ENCODE measurements at places on chromosomes 7 and 10. TPM values are rescaled to one million over a fixed set of nuclear protein-coding genes. Genes with fewer than 3 reads are reported as not detected.

DNA sequence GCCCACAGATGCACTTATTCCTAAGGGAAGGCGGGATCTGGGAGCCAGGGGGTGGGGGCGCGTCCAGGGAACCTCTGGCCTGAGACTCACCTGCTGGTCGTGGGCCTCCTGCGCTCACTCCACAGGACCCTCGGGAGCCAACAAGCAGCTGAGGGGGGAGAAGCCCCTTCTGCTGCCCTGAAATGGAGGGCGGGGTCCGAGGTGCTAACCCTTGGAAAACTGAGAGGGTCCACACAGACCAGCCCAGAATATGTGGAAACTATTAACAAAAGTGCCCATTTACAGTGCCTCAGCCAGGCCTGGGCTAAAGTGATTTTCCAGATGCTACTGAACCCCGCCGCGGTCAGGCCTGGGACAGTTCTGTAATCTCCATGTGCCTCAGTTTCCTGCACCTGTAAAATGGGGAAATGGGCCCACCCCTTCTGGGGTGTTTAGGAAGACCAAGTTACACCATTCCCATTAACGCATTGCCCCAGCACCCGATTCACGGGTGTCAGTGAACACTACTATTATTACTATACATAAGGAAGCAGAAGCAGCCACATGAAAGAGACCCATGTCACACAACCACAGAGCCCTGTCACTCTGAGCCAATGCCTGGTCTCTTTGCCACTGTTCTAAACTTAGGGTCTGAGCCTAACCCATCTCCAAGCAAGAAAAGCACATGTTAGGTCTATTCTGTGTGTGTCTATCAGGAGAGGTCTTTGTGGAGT is 630 bp upstream of the VSTM4 start:
- no peak overlapping the region for H3K4me3 ChIP-seq
- peak; percentile 67 for DNase-seq
- H3K27me3 ChIP-seq, result peaks cover 50% of the 10 kb centered on the region
- peaks cover 4% of the 10 kb centered on the region for H3K4me1 ChIP-seq

GRCh38 chr7:128349466-128349825 is 5.7 kb upstream of the RBM28 start:
- H3K27me3 ChIP-seq, result peaks cover 56% of the 10 kb centered on the region
- H3K4me1 ChIP-seq, result peaks cover 2% of the 10 kb centered on the region
- no peak for DNase-seq

DNA sequence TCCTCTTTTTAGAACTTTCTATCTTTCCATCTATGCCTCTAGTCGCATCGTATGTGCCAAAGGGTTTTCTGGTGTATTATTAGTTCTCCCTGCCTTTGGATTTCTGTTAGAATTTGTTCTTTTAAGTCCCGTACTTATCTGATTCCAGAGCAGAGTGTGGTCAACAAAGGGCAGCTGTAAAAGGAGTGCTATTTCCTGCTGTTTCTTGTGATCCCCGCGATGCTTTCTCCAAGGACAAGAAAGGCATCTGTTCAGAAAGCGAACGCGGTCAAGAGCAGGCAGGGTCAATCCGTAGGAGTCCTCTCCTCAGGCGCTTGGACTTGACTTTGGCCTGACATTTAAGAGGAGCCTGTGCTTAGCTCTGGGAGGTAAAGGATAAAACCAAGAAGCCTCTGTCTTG is 1152.1 kb upstream of the AUTS2 start:
- H3K36me3 ChIP-seq, result no peaks in the 10 kb centered on the region
- no peaks in the 10 kb centered on the region for H3K4me1 ChIP-seq
- no peak for DNase-seq
- no peak overlapping the region for H3K4me3 ChIP-seq

DNA sequence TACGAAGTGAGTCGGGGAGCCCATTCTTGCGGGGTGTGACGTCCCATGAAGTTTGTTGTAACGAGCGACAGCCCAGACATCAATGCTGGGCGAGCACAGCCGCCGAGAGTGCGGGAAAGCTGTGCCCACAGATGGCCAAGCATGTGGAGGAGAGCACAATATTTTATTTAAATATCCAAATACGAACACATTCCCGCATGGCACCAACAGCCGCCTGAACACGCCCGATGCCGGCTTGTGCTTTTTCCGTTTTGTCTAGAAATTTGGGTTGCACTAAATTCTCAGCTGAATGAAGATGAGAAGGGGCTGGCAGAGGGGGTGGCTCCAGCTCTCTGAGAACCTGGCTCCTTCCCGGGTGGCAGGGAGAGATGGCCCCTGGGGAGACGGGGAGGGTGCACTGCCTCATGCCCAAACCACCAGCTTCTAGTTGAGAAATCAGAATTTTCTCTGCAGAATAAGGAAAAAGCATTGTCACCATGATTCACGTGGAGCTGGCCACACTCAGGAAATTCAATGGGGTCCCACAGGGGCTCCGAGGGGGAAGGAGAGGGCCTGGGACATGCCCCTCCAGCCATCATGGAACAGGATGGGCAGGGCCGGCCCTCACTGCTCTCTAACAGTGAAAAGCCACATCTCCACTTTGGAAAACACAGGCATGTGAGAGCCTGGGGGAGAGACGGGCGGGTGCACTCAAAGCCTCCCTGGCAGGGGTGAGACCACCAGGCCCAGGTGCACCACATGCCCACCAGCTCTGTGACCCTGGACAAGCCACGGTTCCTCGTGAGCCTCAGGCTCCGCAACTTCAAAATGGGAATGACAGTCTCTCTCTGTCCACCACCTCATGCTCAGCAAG is 48.3 kb downstream of the EBF3 start:
- H3K27me3 ChIP-seq, result no peaks in the 10 kb centered on the region
- no peak for DNase-seq
- no peaks in the 10 kb centered on the region for H3K36me3 ChIP-seq
- no peak overlapping the region for H3K4me3 ChIP-seq
- no peak overlapping the region for H3K27ac ChIP-seq

DNA sequence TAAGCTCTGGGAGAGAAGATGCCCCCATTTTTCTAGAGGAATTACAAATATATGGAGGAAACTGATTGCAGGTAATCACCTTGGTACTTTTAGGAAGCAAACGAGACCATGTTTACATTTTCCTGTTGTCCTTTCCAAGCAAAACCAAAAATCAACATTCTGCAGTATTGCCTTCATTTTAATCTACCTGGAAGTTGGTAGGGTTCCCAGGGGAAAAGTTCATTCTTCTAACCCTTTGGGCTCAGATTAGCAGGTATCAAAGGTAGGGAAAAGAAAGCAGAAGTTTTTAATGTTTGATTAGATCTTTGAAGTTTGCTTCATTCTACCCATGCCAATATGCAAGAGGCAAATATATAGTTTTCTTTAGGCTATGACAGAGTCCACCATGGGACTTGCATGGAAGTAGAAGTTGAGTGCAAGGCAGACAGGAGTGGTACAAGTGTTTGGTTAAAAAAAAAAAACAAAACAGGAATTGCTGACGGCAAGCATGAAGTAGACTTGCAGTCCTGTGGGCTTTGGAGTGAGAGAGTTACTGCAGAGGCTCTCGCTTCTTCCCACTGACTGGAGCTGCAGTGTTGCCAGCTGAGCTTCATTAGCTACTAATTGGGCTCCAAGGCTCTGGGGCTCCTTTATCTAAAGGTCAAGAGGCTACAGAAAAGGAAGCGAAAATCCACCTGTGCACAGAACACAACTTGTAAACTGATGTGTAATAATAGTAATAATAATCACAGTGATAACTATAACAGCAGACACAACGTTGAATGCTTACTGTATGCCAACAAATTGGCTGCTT is 28.9 kb upstream of the ASAH2 start:
- H3K36me3 ChIP-seq, result no peaks in the 10 kb centered on the region
- H3K4me1 ChIP-seq, result no peaks in the 10 kb centered on the region
- no peak overlapping the region for H3K27ac ChIP-seq
- DNase-seq, result no peak
- no peak overlapping the region for H3K4me3 ChIP-seq
- peaks cover 47% of the 10 kb centered on the region for H3K27me3 ChIP-seq

DNA sequence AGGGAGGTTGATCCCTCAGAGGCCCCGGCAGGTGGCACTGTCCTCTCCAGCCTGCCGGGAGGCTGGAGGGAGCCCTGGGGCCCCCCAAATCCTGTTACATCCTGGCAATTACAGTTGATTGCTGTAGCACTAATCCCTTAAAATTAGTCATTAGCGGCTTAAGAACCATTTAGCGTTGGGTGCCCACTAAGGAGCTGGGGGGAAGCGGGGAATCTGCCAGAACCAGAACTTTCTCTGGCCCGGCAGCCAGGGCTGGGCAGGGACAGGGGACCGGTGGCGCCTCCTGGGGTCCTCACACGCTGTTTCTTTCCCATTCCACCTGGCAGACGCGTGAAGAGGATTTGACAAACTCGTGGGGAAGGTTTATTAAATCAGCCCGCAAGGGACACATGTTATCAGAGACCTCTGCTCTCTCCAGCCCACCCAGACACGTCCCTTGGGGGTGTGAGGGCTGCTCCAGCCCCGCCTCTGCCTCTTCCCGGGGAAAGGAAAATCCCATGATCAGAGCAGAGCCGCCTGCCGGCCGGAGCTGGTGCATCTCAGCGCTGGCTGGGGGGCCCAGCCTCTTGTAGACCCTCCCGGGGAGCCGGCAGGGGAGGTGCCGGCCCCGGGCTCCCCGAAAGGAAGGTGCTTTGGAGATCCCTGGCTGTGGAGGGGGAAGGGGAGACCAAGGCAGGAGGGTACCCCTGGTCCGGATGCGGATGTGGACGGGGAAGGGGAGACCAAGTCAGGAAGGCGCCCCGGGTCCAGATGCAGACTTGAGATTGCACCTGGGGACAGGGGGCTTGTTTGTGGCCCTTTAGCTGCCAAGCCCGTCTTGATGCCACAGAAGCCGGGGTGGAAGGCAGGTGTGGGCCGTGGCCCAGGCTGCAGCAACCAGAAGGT is 142.7 kb downstream of the ELFN1 start:
- no peak overlapping the region for H3K27ac ChIP-seq
- DNase-seq, result no peak

- no peak overlapping the region for H3K27ac ChIP-seq
- peaks cover 63% of the 10 kb centered on the region for H3K27me3 ChIP-seq
- no peaks in the 10 kb centered on the region for H3K36me3 ChIP-seq
- H3K4me1 ChIP-seq, result no peaks in the 10 kb centered on the region
Measured at GRCh38 chr10:21509341-21510240, 15.9 kb downstream of the SKIDA1 start.

Gene TMEM184A
- not detected for total RNA-seq

Measured in activated CD4-positive, alpha-beta T cell treated with anti-CD3 and anti-CD28 coated beads, Interleukin-2, amount 10 ng/mL, durations not matched to agents 24 days and 14 days (primary cell).